ENCODE measurements at places on chromosomes 13 and 19.

- DNase-seq = peak; percentile 14
Observed at GRCh38 chr19:41362143-41362847, 1.7 kb downstream of the B9D2 start.

GRCh38 chr13:89899302-89900103 is 1448.0 kb upstream of the MIR17HG start:
- DNase-seq = no peak

- peak; percentile 90 for DNase-seq
Observed at GRCh38 chr13:110914331-110915056, 375 bp downstream of the ANKRD10 start.

DNA sequence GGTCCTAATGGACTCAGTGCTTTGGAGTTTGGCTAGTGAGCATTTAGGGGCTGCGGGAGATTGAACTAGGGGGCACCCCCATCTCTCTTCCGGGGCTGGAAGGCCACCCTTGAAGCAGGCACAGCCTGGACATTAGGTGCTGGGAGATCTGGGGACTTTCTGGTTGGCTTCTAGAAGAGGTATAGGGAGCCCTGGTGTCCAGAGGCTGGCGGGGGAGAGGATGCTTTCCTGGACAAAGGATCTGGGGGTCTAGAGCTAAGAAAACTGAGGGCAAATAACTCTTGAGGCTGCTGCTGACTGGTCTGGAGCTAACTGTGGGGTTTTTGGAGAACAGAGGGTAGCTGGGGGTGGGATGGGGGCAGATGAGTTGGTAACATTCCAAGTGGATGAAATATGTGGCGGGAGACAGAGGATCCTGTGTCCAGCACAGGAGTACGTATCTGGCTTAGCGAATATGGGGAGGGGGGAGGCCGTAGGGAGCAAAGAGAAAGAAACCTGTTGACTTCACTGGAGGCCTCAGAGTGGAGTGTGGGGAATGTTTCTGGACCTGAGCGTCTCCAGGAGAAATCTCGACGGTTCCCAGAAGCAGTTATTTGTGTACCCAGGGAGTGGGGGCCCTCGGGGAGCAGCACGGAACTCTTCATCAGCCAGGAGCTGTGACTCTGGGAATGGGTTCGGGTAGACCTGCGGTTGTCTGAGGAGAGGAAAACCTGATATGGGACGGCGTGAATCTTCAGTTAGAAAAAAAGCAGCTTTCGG is 1.4 kb downstream of the HNRNPUL1 start:
- no peak for DNase-seq

DNA sequence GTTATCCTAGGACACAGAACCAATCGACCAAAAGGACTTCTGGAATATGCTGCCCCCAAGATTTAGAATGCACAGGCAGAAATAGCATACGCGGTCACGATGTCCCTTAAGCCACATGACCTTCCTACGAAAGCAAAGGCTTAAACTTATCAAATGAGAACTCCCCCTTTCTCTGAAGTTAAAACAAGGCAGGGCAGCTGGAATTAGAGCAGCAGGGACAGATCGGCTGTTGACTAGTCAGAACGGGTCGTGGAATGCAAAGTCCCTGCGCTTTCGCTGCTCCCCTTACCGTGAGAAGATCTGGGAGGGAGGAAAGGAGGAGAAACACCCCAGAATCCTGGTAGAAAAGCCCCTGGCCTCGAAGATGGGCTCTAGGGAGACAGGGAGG is 799 bp upstream of the USPL1 start:
- DNase-seq = no peak

- peak; percentile 77 for DNase-seq
Observed at GRCh38 chr19:35554076-35554475, 8.7 kb downstream of the TMEM147 start.

GRCh38 chr13:102892503-102892902 is 46.7 kb downstream of the ERCC5 start:
- DNase-seq = no peak

- no peak for DNase-seq
Observed at GRCh38 chr13:46639033-46639981, 86.3 kb downstream of the LRCH1 start.

DNA sequence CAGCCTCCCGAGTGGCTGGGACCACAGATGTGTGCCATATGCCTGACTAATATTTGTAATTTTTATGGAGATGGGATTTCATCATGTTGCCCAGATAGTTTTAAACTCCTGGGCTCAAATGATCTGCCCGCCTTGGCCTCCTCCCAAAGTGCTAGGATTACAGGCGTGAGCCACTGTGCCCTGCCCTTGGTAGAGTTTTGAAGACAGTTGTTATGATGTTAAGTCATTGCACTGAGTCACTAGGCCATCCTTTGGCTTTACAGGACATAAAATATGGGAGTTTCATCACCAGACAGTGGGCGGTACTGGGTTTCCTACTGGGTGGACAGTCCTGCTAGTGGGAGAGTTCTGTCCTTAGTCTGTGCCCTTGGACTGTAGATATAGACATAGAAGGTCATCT is 282.5 kb downstream of the ATP8A2 start:
- peak; percentile 9 for DNase-seq

GRCh38 chr13:33316890-33317289 is 31.3 kb upstream of the STARD13 start:
- no peak for DNase-seq

- DNase-seq = peak; percentile 73
Observed at GRCh38 chr13:99307648-99308339, 595 bp upstream of the GPR183 start.

DNA sequence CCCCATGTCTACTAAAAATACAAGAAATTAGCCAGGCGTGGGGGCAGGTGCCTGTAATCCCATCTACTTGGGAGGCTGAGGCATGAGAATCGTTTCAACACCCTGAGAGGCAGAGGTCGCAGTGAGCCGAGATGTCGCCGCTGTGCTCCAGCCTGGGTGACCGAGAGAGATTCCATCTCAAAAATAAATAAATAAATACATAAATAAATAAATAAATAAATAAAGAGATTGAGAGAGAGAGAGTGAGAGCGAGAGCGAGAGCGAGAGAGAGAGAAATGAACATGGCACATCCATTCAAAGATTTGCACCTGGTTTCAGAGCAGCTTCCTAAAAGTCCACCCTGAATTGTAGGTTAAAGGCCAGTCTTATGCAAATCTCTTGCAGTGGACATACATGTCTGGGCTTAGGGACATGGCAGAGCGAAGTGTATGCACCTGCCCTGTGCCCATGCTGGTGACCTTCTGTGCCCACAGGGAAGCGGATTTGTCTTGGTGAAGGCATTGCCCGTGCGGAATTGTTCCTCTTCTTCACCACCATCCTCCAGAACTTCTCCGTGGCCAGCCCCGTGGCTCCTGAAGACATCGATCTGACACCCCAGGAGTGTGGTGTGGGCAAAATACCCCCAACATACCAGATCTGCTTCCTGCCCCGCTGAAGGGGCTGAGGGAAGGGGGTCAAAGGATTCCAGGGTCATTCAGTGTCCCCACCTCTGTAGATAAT is 42.3 kb upstream of the CYP2B6 start:
- DNase-seq = no peak

GRCh38 chr19:38727868-38728660 is 16.2 kb downstream of the CAPN12 start:
- DNase-seq = peak; percentile 88

DNA sequence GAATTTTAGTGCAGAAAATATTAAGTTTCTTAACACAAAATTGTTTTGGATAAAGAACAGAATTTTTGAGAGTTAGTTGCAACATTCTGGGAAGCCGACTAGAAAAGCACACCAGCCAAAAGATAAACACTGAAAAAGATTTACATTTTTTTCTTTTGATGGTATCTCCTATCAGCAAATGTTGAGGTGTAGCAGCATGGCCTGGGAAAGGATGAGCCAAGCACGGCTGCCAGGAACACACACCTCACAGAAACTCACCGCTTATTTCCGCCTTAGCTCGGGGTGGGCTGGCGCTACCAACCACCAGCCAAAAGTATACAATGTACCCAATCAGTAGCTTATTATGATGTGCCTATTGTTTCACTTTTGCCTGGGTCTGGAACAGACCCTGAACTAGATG is 134.7 kb downstream of the MIPEP start:
- DNase-seq = no peak

DNA sequence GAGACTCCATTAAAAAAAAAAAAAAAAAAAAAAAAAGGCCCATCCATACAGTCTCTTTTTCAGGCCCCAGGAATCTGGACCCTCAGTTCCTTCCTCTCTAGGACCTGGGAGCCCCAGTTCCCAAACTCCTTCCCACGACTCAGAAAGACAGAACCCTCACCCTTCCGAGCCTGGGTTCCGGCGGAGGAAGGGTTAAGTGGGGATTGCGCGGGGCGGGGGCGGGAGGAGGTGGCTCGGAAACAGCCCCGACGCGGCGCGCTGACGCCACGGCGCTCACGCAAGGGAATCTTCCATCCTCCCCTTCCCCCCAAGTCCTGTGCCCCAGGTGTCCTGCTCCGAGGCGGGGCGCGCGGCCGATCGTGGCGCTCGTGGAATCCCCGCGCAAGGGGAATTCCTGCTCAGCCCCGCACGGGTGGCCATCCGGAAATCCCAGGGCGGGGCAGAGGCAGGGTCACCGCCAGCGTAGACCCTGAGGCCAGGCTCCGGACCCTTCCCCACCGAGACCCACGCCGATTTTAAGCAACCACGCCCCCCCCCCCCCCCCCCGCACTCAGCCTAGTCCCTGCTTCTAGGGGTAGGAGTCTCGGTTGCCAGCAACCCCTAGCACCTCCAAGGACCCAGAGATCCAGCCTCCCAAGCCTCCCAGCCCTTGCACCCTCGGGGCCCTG is 659 bp downstream of the NFKBID start:
- DNase-seq = peak; percentile 97

- DNase-seq = no peak
Observed at GRCh38 chr13:40309881-40310280, 356.6 kb downstream of the FOXO1 start.

GRCh38 chr19:18172331-18173053 is 1.1 kb upstream of the IFI30 start:
- DNase-seq = peak; percentile 73

GRCh38 chr19:32599736-32600157 is 18.8 kb downstream of the PDCD5 start:
- DNase-seq = peak; percentile 85

GRCh38 chr13:48477191-48477855 is 55.6 kb downstream of the RCBTB2 start:
- DNase-seq = no peak

- peak; percentile 97 for DNase-seq
Observed at GRCh38 chr19:45492627-45493470, 4.0 kb downstream of the RTN2 start.

DNA sequence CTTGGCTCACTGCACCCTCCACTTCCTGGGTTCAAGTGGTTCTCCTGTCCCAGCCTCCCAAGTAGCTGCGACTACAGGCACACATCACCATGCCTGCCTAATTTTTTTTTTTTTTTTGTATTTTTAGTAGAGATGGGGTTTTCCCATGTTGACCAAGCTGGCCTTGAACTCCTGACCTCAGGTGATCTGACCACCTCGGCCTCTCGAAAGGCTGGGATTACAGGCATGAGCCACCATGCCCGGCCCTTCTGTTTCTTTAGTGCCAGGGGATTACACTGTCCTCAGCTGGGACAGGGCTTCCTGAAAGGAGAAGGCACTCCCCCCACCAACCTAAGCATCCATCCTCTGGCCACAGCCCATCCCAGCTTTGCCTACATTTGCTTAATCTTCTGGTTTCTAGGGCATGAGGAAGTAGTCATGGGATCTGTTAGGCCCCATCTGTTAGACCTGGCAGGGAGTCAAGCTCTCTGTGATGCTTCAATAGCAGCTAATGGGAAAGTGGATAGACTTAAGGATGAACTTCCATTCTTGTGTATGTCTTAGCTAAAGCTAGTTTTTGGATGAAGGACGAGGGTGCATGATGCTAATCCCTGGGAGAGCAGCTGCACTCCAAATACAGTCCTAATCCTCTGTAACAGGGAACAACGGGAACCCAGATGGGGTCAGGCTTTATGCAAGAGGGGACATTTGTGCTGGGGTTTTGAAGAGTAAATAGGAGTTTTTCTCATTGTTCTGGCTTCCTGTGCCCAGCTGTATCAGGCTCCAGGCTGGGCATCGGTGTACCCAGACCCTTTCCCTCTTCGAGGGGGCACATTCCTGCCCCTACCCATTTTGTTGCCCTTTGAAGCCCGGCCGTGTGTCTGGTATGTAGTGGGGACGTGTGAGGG is 2.6 kb downstream of the VAV1 start:
- no peak for DNase-seq

- peak; percentile 10 for DNase-seq
Observed at GRCh38 chr19:53161123-53161522, 2.3 kb upstream of the ZNF347 start.

- DNase-seq = no peak
Observed at GRCh38 chr19:40246292-40247073, 20.0 kb upstream of the CCNP start.

- peak; percentile 87 for DNase-seq
Observed at GRCh38 chr19:1514986-1515721, 2.3 kb upstream of the ADAMTSL5 start.

DNA sequence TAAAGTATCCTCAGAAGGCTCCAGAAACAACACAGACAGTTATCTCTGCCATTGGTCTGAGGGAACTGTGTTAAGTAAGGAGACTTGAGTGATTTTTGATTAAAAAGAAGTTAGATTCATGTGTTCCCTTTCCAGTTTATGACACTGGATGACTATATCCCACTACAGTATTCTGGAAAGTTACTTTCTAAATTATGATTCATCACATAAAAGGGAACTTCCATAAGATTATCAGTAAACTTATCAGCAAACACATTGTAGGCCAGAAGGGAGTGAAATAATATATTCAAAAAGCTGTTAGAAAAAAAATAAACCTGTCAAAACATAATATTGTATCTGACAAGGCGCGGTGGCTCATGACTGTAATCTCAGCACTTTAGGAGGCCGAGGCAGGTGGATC is 700.0 kb downstream of the SLITRK6 start:
- DNase-seq = no peak

- DNase-seq = no peak
Observed at GRCh38 chr13:101178406-101178805, 237.9 kb downstream of the NALCN start.

DNA sequence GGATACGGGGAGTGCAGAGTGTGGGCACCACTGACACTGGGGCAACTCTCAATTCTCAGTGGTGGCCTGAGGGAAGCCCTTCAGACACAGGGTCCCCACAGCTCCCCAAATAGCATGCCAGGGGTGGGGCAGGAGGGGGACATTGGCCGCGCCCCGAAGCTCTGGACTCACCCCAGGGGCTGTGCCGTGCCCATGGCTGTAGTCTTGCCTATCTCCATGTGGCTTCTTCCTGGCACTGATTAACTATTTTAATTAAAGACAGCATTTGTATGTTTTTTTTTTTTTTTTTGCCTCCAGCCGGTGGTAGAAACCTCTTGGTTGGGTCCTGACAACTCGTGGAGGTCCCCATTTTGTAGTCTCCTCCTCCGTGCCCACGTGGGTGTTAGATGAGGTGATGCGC is 23.3 kb downstream of the GATAD2A start:
- DNase-seq = no peak

GRCh38 chr13:112651750-112652511 is 37.9 kb upstream of the ATP11A start:
- no peak for DNase-seq

GRCh38 chr19:789701-790060 is 7.6 kb upstream of the PTBP1 start:
- peak; percentile 11 for DNase-seq
